ENCODE measurements at places on chromosomes 5 and 9.

GRCh38 chr9:37302277-37302676, 120.2 kb upstream of the GRHPR start:
- DNase-seq, result no peak

GRCh38 chr9:84669013-84669287, 579 bp upstream of the NTRK2 start:
- DNase-seq, result no peak

- DNase-seq, result no peak
These were observed 97.5 kb downstream of the MLLT3 start for GRCh38 chr9:20524776-20525175.

DNA sequence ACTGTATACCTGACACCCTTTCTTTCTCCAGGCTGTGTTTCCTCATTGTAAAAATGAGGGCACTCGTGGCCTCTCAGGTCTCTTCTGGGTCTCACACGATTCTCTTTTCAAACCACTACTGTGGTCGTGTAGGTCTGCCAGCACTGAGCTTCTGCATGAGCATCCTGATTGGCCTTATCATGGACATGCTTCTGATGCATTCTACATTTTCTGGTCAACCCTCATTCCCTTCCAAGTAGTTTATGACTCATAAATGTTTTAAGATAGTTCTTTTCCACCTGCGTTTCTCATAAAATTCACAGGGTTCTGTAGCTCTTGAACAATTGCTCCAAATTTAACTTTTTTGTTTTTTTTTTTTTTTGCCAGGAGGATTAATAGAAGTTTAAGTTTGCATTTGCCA, 294.8 kb downstream of the KCTD16 start:
- no peak for DNase-seq

DNA sequence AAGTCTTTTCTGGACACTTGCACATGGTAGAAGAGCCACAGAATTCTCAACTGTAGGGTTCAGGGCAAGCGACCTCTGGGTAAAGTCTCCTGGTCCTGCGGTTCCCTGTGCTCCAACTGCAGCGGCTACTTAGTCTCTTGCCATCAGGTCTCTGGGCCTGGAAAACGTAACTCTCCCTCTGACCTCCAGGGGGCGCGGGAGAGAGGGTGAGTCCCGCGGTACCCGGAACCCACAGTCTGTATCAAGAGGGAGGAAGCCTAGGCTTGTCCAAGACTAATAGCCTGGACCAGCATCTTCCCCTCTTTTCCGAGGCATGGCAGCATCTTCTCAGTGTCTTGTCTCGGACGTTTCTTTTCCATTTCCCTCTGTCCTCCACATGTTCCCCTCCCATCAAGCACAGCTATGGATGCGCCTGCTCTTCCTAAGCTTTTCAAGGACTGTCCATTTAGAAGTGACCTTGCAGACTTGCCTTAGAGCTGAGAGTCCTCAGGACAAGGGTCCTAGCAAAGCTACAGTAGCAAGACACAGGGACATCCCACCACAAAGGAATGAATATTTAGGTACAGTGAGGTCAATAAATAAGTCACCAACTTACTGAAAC, 59.3 kb downstream of the FSTL4 start:
- peak; percentile 75 for DNase-seq

- DNase-seq, result no peak
These were observed 165.7 kb downstream of the PAM start for GRCh38 chr5:102920762-102921161.

GRCh38 chr5:151451626-151452520, 4.5 kb downstream of the SLC36A1 start:
- DNase-seq, result no peak

GRCh38 chr5:132695956-132696355, 22.2 kb downstream of the IL4 start:
- DNase-seq, result no peak

- peak; percentile 79 for DNase-seq
These were observed 80.6 kb downstream of the RAD23B start for GRCh38 chr9:107363516-107364152.

DNA sequence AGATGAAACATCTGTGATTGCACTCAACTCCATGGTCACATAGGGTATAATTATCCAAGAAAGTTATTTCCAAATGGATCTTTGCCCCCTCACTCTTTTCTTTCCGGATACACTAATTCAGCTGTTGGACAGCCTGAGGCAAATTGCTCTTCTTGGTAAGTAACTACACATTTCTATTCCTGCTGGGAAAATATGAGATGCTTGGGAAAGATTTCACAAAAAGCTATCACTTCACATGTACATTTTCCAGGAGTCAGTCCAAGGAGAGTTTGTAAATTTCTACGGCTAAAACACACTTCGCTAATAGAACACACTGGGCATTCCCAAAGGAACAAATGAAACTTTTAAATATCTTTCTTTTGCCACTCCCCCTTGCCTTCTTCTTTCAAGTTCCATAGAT, 123.0 kb upstream of the GRIA1 start:
- no peak for DNase-seq

DNA sequence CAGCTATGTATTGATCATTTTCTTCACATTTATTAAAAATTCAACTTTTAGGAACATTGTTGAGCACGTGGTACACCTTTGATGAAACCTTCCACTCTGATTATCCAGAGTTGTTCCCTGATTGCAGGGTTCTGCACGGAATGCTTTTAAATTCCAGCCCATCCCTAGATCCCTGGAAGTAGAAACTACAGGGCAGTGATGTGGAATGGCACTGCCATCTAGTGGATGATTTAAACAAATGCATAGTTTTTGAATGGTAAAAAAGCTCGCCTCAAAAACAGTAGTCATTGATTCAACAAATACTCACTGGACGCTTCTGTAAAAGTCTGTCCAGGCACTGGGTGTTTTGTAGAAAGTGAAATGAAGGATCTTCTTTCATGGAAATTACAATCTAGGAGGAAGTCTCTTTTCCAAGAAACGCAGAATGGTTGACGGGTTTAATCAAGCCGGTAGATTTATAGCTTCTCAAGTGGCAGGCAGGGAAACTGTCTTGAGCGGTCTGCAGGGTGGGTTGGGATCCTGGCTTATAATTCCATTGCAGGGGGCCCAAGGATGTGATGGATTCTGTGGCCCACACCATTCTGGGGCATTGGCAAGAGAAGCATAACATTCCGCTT, 118.4 kb downstream of the ARHGAP26 start:
- no peak for DNase-seq

- DNase-seq, result peak; percentile 43
These were observed 402.9 kb upstream of the TYRP1 start for GRCh38 chr9:12290166-12290869.

DNA sequence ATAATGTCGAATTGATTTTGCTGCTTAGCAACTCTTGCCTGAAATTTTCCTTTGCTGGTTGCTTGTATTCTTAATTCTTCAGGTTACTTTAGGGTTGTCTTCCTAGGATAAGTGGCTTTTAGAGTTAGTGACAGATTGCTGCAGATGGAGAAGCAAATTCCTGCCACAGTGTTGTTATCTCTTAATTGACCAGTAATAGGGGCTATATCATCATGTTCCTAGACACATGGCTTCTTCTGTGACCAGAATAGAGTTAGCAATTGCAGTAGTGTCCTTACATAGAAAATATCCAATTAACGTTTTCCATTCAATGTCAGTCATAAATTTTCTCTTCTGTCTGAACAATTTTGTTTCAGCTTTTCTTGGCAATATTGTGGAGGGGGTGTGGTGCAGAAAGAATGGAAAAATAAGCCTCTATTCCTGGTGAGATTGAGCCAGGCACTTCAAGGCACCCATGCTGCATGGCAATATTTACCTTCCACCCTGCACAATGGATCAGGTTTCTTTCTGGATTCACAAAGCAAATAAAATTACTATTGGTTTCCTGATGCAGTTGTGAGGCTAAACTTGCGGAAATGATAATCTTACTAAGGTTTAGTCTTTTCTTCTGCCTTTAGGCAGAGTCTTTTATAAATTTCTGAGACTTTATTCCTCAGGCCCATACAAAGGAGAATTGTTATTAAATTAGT, 1481.5 kb downstream of the EFNA5 start:
- DNase-seq, result no peak

DNA sequence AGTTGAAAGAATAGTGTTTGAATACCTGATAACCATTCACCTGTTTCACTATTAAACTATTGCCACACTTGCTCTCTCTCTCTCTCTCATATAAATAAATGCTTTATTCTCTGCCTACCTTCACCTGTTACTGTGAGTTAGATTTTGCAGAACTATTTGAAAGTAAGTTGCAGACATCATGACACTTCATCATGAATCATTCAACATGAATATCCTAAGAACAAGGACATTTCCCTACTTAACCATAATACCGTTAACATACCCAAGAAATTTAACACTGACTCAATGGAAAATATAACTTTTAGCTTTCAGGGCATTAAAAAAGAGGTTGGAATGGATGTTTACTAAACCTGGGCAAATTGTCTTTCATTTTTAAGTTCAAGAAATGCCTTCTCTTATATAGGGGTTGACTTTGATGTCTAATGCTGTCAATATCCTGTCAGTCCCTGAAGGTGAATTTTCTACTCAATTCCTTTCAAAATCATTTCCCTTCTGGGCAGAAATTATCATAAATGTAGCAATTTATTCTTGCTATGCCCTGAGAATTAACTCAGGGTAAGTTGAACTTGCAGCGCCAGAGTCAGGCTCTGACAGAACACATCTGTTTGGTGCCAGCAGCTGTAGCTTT, 582.6 kb upstream of the TLE4 start:
- DNase-seq, result no peak

DNA sequence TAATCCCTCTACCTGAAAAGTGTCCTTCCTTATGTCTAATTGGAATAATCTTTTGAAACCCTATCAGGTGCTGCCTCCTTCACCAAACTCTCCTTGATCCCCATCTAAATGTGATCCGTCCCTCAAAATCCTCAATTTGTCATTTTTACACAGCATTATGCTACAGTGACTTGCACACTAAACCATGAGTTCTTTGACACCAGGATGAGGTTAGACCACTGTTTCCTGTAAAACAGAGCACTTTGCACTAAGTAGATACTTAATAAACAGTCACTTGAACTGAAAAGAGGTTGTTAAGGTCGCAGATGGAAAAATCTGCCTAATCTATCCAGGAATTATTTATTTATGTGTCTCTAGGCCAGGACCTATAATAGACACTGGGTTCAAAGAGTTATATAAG, 44.2 kb upstream of the TLX3 start:
- DNase-seq, result no peak

DNA sequence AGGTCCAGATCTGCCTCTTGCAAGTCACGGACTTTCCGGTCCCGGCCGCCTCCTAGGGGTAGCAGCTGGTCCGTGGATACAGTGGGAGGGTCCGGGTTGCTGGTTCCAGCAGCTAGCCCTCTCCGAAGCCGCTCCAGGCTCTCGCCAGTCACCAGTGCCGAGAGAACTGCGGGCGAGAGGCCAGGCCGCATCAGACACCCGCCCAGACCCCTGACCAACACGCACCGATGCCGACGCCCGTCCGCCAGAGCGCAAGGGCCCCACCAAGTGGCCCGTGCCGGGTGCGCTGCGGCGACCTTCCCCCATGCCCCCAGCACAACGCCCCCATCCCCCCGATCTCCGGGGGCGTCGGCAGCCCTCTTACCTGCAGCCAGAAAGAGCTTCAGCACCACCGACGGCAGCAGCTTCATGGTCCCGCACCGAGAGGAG, 470 bp downstream of the HBEGF start:
- peak; percentile 55 for DNase-seq

GRCh38 chr9:129131300-129132145, 20.3 kb downstream of the PTPA start:
- DNase-seq, result peak; percentile 91

GRCh38 chr5:148970228-148970627, 92.6 kb downstream of the SH3TC2 start:
- no peak for DNase-seq

DNA sequence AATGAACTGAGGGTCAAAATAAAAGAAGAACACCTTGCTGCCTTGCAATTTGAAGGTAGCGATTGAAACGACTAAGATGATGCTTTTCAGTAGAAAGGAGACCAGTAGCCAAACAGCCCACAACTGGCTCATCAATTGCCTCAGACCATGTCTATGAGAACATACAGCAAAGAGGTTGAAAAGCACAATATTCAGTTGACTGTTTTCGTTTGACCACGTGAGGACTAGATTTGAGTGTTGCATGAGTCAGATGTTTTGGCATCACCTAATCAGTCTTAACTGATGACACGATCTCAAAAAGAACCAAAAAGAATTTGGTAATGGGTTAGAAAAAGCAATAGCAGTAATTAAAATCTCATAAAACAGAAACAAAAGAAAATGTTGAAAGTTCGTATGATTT, 82.7 kb upstream of the IL7R start:
- no peak for DNase-seq

GRCh38 chr9:94813379-94813778, 86.9 kb downstream of the AOPEP start:
- no peak for DNase-seq

- DNase-seq, result no peak
These were observed 6.1 kb upstream of the ERMP1 start for GRCh38 chr9:5838884-5839571.

GRCh38 chr5:154475591-154476353, 2.3 kb downstream of the HAND1 start:
- DNase-seq, result peak; percentile 65

GRCh38 chr5:53067641-53068040, 41.9 kb downstream of the MOCS2 start:
- DNase-seq, result no peak

GRCh38 chr9:92671323-92671722, 1.4 kb upstream of the IPPK start:
- DNase-seq, result no peak

GRCh38 chr9:118336943-118337330, 632.7 kb downstream of the TLR4 start:
- no peak for DNase-seq

GRCh38 chr9:101738566-101739183, at the start of gene GRIN3A:
Gene GRIN3A (minus strand): TSS chr9:101738647. CDS start chr9:101737979, 668 bp downstream.
- peak; percentile 57 for DNase-seq

DNA sequence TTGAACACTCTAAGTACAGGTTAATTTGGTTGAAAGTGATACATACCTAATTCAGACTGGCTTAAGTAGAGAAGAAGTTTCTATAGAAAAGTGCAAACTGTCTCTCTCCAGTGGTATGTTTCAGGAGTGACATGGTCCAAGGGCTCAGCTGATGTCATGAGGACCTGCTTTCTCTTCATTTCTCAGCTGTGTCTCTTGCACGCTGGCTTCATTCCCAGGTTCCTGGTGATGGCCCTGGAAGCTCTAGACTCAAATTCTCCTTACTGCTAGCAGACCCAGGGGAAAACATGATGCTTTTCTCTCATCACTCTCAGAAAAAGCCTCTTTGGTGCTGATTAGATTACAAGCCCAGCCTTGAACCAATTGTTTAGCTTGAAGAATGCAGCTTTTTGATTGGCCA, 211.9 kb upstream of the CLINT1 start:
- no peak for DNase-seq
